ENCODE measurements at places on chromosomes 1 and 21.
A peak's percentile ranks its signal among the peaks of the same experiment; 100 is the strongest.

DNA sequence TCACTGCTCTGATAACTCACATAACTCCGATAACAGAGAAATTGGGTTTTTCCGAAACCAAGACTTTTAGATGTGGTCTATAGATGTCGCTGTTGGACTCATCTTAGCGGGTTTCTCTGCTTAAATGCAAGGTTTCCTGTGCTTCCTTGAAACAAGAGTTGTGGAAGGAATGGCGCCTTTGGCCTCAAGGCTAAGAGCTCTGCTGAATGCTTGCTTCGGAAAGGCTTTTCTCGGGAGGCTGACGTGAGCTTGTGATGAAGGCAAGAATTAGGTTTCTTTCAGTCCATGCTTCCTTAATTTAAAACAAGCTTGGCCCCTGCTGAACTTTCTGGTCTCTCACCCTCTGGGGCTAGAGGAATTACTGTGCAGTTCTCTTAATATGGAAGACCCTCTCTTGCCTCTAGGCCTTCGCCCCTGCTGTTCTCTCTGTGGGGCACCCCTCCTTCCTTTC is 113.5 kb downstream of the MAP3K21 start:
- DNase-seq: peak; percentile 68

DNA sequence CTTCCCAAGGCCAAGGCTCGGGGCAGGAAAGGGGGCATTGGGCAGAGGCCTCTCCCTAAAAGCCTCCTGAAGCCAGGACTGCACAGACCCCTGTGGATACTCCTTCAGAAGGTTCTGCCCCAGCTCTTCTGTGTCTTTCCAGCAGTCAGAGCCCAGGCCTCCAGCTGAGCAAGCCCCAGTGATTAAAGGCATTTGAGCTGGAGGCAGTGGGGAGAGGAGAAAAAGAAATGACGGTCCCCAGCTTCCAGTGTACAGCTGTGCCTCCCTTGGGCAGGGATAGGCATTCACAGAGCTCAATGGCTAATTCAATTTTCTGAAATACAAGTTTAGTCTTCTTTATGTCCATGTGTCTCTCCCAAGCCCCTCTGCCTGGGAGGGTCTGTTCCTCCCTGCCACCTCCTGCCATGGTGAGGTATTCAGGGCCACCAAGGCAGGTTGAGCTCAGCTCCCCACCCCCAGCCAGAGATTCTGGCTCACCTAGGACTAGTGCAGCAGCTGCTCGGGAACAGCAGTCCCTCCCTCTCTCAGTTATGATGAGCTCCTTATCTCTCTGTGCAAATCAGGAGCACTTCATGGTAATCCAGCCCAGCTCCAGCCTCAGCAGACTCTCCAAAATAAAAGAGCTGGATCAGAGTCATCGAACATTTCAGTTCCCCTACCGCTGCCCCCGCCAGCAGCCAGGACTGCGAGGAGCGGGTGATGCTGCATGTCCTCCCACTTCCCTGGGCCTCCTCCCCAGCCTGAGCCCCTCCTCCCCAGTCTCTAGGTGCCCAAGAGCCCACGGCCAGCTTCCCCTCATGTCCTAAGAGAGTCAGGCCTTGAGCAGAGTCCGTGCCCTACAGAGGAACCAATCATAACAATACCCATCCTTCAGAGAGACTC is 208.4 kb upstream of the ZC3H12A start:
- no peak for DNase-seq

GRCh38 chr1:31501505-31501904 is 74.8 kb upstream of the TINAGL1 start:
- no peak for DNase-seq

GRCh38 chr1:29389533-29390041 is 153.3 kb downstream of the PTPRU start:
- DNase-seq: no peak

DNA sequence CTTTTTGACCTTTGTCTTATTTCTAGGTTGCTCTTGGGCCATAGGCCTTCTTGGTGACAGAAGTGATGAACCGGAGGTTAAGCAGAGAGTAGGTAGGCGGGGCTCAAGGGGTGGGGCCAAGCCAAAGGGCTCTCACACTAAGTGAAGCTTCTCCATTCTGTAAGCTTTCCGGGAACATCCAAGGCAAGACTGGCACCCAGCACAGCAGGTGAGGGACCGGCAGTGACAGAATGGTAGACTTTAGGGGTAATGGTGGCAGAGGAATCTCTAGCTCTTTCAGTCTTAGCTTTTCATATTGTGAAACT is at the start of gene TNFAIP8L2:
TNFAIP8L2 (plus strand) TSS at position 135 of the 305 bp plus-strand sequence. CDS start 2,049 bp downstream, outside the sequence.
- peak; percentile 85 for DNase-seq

- no peak for DNase-seq
Measured at GRCh38 chr21:37899146-37899545, 17.1 kb downstream of the KCNJ6 start.

Measured in inflammatory macrophage (primary cell).